Right lung (tissue), 10 donors: ENCODE measurements at places on chromosomes 7 and 10.

GRCh38 chr10:76463111-76463510 is 1031.7 kb downstream of the LRMDA start:
- DNase-seq = no peak

GRCh38 chr7:13990319-13990983 is 985 bp upstream of the ETV1 start:
- DNase-seq = peak; percentile 82

DNA sequence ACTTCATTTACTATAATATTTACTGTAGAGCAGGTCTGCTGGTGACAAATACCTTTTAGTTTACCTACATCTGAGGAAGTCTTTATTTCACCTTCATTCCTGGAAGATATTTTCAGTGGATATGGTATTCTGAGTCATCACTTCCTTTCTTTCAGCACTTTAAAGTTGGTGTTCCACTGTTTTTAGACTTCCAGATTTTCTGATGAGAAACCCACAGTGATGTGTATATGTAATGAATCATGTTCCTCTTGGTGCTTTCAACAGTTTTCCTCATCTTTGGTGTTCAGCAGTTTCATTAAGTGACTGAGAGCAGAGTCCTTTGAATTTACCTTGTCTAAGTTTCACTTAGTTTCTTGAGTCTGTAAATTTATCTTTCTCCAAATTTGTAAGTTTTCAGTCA is 36.4 kb downstream of the COPG2 start:
- DNase-seq = no peak

DNA sequence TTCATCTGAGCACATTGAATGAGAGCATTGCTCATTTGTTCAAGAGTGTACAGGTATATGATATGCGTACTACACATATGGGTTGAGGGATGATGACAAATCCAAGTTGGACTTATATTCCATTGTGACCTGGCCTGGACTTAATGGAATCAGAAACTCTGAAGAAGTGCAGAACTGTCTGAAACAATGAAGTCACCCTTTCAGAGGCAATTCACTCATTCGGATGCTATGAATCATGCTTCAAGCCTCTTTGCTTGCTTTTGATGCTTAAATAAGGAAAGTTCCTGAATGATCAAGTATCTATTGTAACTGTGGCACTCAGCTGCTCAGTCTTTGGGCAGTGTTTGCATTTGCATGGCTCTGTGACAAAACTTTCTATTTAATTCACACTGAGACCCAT is 93.4 kb downstream of the ZNF365 start:
- no peak for DNase-seq

DNA sequence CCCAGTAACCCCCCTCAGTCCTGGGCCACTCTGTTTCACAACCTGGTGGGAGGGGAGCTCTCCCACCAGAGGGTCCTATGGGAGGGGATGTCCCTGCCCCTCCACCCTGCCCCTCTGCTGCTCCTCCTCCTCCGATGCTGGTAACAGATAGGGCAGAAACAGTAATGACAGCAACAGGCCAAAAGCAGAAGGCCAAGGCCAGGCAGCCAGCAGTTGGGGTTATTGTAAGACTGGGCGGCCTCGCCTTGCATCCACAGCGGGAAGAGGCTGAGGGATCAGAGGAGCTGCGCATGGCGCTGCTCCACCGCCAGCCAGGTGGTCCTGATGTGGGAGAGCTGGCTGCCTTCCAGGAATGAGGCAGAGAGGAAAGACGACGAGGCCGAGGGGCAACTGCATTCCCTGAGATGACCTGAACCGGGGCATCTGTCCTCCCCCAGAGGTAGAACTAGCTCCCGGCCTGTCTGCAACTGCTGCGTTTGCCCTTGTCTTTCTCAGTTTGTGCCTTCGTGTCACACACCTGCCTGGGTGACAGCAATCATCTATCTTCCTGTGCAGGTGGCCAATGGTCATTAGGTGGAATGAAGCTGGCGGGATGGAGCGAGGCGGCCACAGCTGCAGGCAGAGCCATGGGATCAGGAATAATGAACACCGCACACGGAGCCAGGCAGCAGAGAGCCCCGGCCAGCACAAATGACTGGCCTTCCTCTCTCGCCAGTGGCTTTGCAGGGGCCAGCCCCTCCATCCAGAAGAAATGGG is 54.0 kb upstream of the CACUL1 start:
- no peak for DNase-seq

GRCh38 chr7:36967387-36967786 is 243.1 kb upstream of the AOAH start:
- peak; percentile 53 for DNase-seq

DNA sequence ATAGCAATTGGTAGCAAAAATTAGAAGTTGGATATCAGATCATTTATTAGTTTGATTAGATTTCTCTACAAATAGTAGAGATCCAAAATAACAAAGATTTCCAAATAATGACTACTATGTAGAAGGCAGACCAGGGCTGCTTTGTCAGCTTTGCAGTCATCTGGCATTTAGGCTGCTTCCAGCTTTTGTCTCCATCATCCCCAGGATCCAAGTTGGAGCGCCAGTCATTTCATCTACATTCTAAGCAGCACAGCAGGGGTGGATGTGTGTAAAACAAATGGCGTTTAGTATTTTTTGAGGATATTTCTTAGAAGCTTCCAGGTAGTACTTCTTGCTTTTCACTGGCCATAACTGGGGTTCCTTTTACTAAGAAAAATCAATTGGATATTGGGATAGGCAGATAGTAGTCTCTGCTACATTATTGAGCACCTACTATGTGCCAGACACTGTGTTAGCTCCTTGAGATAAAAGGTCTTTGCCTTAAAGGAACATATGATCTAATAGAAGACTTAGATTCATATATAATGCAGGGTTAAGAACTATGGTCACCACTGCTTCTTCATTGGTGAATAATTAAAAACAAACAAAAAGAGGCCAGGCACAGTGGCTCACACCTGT is 41.5 kb downstream of the TPST1 start:
- DNase-seq = no peak

DNA sequence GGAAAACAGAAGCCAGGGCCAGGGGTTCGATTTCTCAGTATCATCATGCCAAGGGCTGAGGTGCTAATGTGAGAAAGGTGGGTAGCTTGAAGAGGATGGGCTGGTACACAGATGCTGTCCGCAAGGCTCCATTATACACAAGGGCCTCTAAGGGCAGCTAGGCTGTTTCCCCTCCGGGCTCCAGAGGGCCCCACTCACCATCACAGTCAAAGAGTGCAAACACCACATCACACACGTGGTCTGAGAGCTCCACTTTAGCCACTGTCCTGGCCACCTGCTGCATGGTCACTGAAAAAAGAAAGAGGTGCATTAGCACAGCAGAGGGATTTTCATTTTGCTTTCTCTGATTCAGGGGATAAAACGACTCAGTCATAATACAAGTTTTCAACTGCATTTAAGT is 20.9 kb upstream of the DNAJB12 start:
- DNase-seq = no peak

- DNase-seq = no peak
Observed at GRCh38 chr7:44945479-44945878, 33.3 kb downstream of the MYO1G start.

DNA sequence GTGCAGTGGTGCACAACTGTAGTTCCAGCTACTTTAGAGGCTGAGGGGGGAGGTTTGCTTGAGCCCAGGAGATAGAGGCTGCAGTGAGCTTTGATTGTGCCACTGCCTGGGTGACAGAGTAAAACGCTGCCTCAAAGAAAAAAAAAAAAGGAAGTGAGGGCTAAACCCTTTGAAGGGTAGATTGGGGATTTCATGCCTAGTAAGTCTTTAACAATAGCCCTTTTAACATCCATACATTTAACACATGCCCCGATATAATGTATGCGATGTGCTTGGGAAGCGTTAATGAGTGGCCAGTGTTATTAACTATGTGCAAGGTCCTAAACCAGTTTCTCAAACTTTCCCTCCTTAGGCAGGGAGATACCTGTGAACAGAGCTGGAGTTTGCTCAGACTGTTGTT is 229.2 kb upstream of the HPS1 start:
- DNase-seq = no peak

DNA sequence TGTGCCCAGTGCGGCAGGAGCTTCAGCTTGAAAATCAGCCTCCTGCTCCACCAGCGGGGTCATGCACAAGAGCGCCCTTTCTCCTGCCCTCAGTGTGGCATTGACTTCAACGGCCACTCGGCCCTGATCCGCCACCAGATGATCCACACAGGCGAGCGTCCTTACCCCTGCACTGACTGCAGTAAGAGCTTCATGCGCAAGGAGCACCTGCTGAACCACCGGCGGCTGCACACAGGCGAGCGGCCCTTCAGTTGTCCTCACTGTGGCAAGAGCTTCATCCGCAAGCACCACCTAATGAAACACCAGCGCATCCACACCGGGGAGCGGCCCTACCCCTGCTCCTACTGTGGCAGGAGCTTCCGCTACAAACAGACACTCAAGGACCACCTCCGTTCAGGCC is 16.1 kb upstream of the ZNF282 start:
- DNase-seq = no peak

- no peak for DNase-seq
Observed at GRCh38 chr10:45368181-45368580, 5.8 kb upstream of the ALOX5 start.

DNA sequence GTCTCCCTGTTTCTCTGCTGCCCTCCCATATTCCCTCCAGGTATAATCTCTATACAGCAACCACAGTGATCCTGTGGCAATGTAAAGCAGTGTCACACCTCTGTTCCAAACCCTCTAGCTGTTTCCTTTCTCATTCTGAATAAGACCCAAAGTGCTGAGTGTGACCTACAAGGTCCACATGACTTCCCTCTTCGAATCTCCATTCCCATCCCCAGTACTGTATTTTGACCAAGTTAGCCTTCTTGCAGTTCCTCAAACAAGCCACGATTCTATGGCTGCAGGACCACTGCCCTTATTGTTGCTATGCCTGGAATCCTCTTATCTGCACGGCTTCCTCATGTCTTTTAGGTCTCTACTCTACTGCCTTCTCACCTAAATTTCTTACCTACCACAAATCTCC is 291.9 kb downstream of the DOCK4 start:
- DNase-seq = no peak

DNA sequence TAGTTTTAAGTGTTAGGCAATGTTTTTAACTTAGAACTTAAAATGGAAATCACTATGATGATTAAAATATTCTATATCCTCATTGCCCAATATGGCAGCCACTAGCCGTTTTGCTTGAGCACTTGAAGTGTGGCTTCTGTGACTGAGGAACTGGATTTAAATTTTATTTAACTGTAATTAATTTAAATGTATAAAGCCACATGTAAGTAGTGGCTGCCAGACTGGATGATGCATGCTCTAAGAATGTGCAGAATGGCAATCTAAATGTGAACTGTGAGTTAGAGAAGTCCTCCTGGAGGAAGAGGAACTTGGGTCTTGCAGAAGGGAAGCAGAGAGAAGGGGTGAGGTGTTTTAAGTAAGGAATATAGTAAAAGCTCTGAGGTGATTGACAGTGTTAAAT is 451.4 kb downstream of the SUGCT start:
- no peak for DNase-seq

DNA sequence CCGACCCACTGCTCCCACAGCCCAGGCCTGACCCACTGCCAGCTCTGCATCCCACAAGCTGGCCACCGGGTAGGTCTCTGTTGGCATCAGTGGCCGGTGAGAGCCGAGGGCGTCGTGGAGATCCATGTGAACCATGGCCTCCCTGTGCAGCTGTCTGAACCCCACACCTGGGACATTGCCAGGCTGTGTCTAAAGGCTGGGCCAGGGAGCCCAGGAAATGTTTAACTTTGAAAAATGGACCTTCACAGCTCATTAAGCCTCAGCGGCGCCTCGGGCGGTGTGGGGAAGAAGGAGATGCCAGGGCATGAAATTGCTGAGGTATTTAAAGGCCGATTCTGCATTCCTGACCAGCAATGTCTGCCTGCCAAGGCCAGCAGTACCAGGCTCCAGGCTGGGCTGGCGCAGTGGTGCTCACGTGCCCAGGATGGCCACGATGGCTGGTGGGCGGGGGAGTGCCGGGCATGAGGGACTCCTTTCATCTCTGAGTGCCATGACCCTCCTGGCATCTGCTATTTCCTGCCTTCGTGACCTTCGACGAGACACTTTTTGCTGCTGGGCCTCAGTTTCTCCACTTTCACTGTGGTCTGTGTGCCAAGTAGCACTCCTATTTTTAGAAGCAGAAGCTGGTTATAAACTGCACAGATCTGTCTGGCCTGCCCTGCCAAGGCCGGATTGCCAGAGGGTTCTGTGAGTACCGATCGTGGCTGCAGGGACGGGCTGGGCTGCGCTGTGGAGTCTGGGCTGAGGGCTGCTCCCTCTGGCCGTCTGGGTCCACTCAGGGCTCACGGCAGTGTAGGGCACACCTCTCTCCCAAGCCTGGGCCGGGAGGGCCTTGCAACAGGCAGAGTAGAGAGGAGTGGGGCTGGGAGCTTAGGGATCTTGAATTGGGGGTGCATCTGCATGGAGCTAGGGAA is 21.8 kb downstream of the ELFN1 start:
- no peak for DNase-seq

DNA sequence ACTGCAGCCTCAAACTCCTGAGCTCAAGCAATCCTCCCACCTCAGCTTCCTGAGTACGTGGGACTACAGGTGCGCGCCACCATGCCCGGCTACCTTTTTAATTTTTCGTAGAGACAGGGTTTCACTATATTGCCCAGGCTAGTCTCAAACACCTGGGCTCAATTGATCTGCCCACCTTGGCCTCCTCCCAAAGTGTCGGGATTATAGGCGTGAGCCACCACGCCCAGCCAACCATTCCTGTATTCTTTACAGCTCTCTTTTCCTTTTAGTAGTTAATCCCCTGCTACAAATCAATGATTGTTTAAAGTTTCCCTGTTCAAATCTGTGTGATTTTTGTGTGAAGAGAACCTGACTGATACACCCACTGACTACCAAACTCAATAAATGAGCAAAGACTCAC is 75.4 kb upstream of the SVIL start:
- DNase-seq = no peak

DNA sequence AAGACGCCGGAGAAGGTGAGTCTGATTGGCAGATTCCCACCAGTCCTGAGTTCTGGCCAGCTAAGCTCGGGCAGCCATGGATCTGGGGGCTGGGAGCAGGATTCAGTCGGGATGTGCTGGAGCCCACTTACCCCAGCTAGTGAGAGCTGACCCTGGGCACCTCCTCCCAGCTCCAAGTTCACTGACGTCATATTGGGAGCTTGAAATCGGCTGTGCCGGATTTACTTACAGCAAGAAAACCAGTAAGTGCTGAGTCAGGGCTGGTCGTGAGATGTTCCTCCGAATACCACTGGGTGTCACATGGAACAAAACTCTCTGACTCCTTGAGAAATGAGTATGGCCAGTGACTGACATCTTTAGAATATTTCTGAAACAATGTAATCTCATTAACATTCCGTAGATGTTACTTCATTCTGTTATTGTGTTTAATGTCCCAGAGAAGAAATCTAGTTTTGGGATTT is 621.2 kb downstream of the SDK1 start:
- no peak for DNase-seq

DNA sequence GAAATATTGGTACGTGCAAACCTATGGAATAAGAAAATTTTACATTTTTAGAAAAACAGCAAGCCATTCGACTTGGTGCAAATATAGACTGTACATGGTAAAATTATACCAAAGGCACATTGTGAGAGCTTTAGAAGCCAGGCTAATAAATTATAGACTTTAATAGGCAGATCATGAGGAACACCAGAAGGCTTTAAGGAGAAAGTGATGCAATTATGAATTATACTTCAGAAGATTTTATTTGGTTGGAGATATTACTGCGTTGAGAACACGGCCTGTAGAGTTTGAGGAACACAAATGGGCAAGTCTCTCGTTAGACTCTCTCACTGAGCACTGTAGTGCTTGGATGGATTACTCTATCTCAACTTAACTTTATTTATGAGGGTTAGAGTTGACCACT is 141.7 kb downstream of the MACC1 start:
- DNase-seq = no peak
